ENCODE measurements at places on chromosomes 2 and 18.
A peak's percentile ranks its signal among the peaks of the same experiment; 100 is the strongest.

- DNase-seq = no peak
Measured at GRCh38 chr2:122704109-122704563, 948.7 kb downstream of the TSN start.

DNA sequence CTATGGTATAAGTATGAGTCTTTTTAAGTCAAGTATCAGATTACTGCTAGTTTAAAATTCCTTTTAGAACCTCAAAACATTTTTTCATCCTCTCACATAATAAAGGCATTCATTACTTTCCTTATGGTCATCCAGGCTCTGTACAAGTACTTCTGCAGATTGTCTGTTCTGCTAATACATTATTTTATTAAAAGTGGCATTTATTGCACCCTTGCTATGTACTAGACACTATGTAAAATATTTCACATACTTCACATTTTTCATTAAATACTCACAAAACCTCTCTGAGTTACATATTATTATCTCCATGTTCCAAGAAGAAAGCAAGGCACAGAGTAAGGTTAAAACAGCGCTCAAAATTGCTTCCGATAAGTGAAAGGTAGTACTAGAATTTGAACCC, 84.1 kb downstream of the RAPH1 start:
- DNase-seq = no peak

- DNase-seq = no peak
Measured at GRCh38 chr2:47785986-47786385, 3.0 kb downstream of the MSH6 start.

DNA sequence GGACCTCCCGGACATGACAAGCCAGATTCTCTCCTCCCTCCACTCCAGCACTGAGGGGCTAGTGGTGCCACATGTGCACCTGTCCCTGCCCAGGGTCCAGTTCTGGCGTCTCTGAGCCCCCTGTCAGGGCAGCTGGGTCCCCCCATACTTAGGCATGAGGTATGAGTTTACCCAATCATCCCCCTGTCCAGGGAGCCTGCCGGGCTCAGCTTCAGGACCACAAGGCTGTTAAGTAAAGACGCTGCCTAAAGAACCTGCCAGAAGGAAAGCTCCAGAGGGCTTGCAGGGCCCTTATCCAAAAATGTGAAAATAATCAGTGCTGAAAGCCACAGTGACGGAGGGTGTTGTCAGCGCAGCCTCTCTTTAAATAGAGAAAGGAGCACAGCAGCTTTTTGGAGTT, 40.0 kb downstream of the SH3BP4 start:
- DNase-seq = no peak

- no peak for DNase-seq
Measured at GRCh38 chr2:119852214-119852613, 92.5 kb downstream of the PTPN4 start.

DNA sequence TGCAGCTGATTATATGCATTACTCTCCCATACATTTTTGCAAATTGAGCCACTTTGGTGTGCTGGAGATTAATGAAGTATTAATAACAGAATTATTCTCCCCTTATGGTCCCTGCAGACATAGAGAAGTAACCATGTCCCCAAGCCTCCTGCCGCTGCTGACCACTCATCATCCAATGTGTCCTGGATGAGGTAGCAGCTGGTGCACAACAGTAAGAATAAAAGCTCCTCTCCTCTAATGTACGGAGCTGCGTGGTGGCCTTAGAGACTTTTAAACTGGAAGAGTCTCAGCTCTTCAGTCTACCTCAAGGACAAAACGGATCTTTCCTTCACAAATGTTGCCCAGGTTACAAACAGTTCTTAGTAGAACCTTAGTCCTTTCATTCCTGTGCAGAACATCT, 37.7 kb downstream of the TPO start:
- no peak for DNase-seq

DNA sequence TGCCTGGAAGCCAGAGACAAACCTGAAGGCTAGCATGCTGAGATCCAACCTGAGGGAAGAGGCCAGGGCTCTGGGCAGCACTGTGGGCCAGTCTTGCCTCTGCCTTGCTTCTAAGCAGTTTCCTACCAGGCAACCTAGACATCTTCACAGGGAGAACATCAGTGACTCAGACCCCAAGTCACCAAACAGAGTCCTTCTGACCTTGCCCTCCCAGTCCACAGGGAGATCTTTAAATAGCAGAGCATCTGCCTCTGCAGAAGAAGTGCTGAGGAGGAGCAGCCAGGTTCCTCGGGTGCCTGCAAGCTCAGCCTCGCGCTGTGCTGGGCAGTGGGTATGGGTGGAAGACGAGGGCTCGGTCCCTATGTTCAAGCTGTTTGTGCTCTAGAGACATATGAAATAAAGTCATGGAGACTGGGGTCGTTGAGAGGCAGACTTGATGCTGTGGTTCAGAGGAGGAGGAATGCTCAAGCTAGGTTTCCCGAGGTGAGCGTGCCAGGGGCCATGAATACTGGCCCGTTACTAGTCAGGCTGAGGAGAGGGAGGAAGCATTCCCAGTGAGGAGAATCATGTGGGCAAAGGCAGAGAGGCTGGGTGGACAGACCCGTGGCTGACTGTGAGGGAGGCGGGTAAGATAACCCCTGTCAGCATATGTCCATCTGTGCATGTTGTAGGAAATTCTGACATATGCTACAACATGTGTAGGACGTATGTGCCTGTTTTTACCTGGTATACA, 66.5 kb downstream of the BOLA3 start:
- DNase-seq = no peak

- no peak for DNase-seq
Measured at GRCh38 chr2:182548031-182548950, 121.5 kb upstream of the PDE1A start.

- DNase-seq = peak; percentile 9
Measured at GRCh38 chr2:177429688-177430325, 37.2 kb downstream of the AGPS start.

DNA sequence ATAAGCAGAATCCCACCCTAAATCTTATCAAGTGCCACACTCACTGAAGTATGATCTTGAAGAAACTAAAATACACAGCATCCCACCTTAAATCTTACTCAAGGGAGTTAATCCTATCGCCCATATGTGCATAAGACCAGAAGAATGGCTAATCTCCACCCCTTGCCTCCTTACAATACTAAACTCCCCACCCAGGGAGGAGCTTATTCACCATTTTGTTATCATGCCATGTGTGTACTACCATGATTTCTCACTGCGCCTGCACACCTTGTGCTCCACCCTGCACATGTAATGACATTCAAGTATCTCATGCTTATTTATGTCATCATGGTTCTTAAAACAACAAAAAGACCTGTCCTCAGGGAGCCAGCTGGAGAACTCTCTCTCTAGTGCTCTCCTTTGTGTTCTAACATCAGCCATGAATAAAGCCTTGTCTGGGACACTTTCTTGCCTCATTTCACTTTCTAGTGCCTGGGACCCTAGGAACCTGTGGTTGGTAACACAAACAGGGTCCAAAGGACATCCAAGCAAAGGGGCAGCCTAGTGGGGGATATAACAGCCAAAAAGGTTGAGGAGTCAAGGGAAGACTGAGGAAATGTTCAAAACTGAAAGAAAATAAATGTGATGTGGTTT, 87.4 kb downstream of the SLC66A3 start:
- DNase-seq = no peak

- DNase-seq = no peak
Measured at GRCh38 chr2:101152272-101153076, 1.3 kb upstream of the TBC1D8 start.

DNA sequence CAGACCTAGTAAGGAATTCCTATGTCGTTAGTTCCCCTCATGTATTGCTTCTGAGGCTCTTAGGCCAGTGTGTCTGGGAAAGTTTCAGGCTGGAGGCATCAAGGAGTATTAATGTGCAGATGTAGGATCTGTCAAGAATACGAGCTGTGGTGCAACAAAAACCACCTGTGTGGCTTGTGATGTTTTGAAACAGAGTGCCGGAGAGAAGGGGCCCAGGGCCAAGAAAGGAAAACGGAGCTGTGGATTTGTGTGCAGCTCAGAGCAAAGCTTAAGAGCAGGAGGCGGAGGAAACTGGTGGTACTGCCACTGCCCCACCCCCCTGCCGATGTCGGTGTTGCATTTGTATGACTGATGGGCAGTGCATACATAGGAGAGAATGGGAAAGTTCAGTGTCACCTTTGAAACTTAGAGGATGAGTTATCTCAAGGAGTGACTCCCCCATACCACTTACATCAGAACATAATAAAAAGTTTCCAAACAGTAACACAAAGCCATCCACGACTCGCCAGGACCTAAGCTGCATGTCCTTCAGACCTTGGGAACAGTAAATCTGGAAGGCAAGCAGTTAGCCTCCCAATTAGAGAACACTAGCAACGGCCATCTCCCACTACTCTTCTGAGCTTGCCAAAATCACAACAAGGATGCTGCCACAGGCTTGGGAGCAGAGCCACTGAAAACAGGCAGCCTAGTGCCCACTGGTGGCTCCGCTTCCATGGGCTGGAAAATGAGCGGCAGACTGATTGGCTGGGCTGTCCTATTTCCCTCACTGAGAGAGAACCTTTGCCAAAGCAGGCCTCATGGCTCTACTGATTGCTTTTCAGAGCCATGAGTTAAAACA, 152.7 kb upstream of the NT5C1B start:
- DNase-seq = no peak

GRCh38 chr2:51065276-51065675, 33.3 kb upstream of the NRXN1 start:
- no peak for DNase-seq

- DNase-seq = no peak
Measured at GRCh38 chr18:35605686-35606417, 24.3 kb downstream of the GALNT1 start.

GRCh38 chr2:156986339-156986988, 271.0 kb upstream of the GALNT5 start:
- DNase-seq = no peak

GRCh38 chr2:96841701-96842495, 1.9 kb downstream of the ANKRD23 start:
- DNase-seq = no peak

DNA sequence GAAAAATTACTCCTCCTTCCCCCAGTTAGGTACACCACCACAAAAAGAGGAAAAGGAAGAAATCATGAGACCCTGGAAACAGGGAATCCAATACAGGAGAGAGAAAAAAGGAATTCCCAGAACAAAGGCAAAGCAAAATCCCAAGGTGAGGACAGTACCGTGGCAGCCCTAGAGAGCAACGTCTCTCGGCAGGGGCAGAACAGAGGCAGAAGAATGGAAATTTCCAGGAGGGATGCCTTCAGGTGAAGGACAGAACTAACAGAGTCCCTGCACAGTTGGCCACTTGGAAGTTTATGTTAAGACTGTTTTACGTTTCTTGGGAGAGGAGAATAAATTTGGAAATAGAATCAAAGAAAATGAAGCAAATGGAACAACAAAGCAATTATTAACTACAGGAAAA, 27.7 kb downstream of the GRB14 start:
- no peak for DNase-seq
